ENCODE measurements at places on chromosomes 13 and 19.

DNA sequence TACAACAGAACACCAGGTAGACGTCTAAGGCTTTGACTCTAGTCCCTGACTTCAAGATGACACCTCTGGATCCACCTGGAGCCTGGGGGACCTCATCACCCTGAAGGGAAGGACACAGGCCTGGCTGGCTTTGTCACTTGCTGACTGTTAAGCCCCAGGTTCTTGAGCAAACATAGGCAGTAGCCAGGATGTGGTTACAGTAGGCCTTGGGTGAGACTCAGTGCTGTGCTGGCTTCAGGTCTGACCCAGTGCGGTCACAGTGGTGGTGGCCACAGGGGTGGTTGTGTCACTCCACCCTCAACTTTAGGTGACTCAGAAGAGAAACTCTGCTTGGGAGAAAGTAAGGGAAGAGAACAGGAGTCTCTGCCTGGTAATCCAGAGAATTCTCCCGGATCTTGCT is 497.8 kb downstream of the UQCRFS1 start:
- DNase-seq: no peak

- DNase-seq: no peak
Observed at GRCh38 chr13:103284466-103284865, 218.2 kb upstream of the SLC10A2 start.

DNA sequence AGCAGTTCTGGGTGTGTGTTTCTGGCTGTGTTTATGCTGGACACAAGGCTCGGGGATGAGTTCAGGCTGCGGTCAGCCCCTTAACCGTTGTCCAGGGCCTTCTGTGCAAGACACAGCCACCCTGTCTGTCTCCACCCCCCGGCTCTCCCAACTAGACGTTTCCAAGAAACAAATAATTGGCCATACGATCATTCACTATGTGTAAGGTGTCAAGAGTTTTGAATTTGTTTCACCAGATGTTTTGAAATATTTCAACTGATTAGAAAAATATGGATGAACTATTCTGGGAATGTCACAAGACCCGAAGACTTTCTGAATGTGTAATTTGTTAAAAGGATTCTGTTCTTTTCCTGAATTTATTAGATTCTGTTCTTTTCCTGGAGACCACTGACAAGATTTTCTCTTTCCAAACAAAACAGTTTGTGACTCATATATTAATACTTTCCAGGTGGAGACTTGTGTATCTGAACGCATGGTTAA is 318.2 kb downstream of the MYO16 start:
- DNase-seq: no peak

- peak; percentile 31 for DNase-seq
Observed at GRCh38 chr19:54209811-54210494, 9.3 kb downstream of the RPS9 start.

- DNase-seq: no peak
Observed at GRCh38 chr13:98939660-98940191, 38.1 kb downstream of the DOCK9 start.

DNA sequence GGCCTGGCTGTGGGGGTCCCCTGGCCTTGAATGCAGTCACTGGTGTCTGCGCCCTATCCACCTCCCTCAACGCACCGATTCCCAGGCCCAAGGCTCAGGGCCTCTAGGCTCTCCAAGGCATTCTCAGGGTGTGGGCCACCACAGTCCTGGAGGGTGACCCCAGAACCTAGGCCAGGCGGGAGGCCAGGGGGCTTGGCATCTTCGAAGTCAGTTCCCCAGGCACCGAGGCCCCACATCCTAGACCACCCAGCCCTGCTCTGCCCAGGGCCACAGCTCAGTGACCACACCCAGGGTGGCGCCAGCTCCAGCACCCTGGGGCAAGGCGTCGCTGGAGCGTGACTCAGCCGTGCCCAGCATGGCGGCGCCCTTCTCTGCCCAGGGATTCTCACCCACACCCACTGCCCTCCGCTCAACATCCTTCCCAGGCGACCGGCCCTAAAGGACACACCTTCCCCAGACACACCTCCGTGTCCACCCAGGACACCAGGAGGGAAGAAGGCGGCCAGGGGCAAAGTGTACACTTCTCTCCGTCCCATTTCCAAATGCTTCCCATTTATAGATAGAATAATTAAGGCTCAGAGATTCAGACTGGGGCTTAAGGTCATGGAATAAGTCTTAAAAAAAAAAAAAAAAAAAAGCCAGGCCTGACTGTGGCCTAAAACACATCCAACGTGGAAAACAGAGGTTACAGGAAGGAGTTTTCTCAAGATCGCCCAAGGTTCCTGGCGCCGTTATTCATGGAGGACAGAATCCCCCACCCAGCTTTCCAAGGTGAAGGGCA is 36.4 kb upstream of the NANOS3 start:
- DNase-seq: peak; percentile 78

GRCh38 chr19:49165865-49166301 is 8.3 kb downstream of the TRPM4 start:
- no peak for DNase-seq

- DNase-seq: no peak
Observed at GRCh38 chr19:46720503-46721239, 3.8 kb upstream of the PRKD2 start.

DNA sequence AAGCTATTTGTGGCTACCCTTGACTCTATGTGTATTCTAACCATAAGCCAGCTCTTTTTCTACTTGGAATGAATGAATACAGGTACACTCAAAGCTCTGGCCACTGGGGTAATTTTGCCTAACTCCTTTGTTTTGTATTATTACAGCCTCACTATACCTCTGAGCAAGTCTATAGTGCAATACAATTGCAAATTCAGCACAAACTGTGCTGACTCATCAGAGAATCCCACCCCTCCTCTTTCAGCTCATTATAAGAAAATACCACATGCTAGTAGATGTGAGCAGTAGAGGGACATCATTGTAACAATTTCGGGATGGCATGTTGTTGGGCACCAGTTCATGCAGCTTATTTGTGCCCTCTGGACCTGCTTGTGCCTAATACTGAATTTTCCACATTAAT is 1382.2 kb downstream of the SLITRK5 start:
- no peak for DNase-seq

DNA sequence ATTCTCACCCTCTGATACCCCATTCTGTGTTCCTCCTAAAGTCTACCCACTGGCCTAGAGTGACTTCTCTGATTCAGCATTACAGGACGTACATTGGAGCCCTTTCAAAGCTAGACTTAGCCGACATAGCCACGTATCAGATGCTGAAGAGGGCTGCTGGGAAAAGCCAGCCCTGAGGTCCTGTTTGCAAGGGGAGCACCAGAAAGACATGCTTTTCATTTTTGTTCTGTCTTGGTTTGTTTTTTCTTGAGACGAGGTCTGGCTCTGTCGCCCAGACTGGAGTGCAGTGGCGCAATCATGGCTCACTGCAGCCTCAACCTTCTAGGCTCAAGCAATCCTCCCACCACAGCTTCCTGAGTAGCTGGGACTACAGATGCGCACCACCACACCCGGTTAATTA is 6.3 kb upstream of the ZSWIM4 start:
- peak; percentile 61 for DNase-seq

DNA sequence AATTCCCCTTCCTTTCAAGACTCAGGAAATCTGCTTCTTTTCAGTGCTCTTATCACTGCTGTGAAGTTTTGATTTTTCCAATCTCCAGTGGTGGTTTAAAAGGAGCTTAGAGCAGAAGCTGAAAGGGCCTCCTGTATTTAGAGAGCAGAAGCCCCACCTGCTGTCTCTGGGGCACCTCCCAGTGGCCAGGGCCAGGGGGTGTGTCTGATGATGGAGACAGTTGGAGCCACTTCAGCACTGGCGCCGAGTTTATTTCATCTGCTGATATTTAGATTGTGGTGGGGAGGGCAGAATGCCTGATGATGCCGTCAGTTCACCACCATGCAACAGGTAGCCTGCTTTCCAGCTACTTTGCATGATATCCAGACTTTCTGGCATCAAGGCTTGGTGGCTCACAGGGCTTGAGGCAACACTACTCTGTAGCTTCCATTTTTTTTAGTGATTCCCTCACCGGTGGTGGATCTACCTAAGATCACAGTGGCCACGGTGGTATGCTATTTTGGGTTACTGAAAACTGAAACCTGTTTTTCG is 371.9 kb downstream of the KCNRG start:
- peak; percentile 44 for DNase-seq
